ENCODE measurements at places on chromosomes 7 and 10.

- DNase-seq = no peak
Observed at GRCh38 chr7:103867874-103868273, 121.6 kb downstream of the RELN start.

DNA sequence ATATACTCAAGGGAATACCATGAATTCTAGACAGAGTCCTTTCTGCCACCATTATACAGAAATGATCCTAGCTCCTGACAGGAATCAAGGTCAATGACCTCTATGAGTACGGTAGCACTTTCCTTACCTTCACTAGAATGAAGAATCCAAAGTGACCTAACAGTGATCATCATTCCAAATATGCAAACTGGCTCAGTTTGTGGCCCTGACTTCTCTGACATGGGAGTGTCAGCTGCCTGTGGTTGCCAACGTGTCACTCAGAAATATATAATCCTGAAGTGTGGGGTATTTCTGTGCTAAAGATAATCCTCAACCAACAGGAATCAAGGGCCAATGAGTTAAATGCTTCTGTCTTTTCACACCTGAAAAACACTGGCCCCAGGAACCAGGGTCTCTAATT, 45.7 kb downstream of the COPG2 start:
- no peak for DNase-seq

DNA sequence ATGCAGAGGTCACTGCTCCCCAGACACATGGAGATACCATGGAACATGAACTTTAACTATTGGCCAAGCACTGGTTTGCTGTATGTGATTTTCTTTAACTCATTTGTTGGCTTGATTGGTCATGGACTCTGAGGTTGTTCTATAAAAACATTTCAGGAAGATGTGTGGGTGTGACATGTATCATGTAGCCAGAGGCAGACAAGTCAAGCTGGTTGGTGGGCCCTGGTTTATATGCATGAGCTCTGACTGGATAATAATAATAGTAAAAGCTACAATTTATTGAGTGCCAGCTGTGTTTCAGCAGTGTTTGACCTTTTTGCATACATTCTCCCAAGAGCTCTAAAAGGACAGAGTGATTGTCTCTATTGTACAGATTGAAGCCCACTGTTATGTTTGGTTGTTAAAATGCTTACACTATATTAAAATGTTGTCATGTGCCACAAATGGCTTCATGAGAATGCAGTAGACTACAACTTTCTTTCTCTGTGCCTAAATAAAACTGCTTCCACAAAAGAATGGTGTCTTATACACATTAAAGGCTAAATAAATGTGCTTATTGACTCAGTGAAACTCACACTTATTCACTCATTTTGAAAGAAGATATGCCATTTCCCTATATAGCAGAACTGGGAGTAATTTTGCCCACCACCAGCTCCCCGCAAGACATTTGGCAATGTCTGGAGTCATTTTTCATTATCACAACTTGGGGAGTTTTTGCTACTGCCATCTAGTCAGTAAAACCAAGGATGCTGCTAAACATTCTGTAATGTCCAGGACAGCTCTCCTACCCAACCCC, 243.6 kb upstream of the NFE2L3 start:
- no peak for DNase-seq

GRCh38 chr7:103949374-103949773, 40.1 kb downstream of the RELN start:
- DNase-seq = no peak

- no peak for DNase-seq
Observed at GRCh38 chr7:37445790-37446189, 2.9 kb downstream of the ELMO1 start.

- DNase-seq = no peak
Observed at GRCh38 chr7:26361637-26362036, 70.0 kb downstream of the SNX10 start.

GRCh38 chr10:23820792-23821191, 381.9 kb downstream of the OTUD1 start:
- no peak for DNase-seq

GRCh38 chr10:101492205-101492604, 95.9 kb downstream of the POLL start:
- no peak for DNase-seq

DNA sequence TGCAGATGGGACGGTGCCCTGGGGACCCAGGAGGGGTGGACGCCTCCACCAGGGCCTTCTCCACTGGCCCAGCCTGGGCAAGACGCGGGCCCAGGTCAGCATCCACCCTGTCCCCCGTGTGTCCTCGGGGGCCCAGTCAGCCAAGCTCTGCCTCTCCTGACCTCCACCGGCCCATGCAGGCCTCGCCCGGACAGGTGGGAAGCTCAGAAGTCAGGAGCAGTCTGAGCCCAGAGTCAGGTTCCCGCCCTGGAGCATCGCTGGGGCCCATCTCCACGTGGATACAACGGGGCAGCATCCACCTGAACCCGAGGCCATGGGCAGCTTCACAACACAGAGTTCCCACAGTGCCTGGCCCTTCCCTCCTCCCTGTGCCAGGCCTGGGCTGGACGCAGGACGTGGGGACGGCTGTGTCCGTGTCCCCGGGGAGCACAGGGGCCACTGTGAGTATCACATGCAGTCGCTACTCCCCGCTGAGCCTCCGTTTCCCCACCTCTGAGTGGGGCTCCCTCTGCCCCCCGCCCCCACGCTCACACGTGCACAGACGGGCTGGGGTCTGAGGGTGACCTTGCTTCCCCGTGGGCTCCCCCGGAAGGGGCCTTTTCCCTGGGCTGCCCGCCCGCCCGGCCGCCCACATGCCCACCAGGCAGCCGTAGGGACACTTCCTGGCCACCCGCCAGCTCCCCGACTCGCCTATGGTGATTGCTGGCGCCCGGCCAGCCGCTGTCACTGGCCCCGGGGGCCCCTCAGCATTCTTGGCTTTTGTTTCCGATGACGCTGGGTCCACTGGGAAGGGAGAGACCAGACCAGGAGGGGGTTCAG, 64.3 kb downstream of the PDGFA start:
- no peak for DNase-seq

GRCh38 chr10:99964791-99965190, 45.0 kb downstream of the DNMBP start:
- no peak for DNase-seq

DNA sequence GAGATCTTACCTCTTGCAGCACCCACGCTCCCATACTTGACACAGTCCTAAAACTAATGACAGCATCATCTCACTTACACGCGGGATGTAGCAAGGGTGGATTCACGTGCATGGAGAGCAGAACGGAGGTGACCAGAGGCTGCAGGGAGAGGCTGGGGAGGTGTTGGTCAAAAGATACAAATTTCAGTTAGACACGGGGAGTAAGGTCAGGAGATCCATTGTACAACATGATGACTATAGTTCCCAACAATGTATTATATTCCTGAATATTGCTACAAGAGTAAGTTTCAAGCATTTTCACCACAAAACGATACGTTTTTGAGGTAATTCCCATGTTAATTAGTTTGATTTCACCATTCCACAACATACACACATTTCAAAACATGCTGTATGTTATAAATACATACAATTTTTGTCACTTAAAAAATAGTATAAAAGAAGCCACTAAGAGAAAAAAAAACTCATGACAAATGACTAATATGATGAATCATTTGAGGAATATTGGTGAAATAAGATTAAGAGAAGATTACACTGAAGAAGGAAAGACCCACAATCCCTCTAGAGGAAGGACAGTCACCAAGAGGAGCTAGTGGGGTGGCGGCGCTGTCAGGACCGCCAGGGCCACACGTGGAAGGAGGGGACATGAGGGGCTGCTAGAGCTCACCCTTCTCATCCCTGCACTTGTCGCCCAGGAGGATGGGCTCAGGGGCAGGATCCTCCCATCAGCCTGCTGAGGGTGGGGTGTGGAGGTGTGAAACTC, 49.4 kb upstream of the EGFR start:
- DNase-seq = no peak

DNA sequence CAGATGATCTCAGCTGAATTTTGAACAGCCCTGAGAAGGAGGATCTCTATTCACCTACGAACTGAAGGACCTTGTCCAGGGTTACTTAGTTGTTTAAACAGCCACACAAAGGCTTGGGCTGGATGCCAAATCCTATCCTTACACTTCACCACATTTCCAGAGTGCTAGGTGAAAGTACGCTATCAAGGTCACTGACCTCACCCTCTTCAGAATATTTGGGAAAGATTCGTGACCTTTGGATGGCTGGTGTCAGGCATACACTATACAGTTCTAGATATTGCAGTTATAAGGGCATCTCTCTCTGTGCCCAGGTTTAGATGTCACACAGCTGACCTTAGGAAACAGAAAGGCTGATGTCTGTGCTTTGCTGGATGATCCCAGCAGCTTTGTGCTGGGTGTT, 61.2 kb upstream of the ABLIM1 start:
- DNase-seq = no peak

DNA sequence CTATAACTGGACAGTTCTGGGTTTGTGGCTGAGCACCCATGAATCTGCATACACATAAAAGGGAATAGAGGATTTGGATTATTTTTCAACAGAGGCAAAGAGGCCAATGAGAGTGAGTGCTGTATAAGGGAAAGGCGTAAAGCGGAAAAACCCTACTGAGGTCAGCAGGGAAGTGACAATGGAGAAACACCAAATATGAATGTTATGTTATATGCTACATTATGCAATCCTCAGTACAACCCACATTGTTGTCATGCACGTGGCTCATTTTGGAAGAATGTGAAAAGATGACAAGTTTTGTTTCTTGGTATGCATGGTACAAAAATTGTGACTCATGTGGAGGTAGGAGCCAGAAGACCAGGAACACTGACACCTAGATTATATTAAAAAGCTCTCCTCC, 113.6 kb upstream of the AMPH start:
- no peak for DNase-seq

GRCh38 chr7:142616121-142616643, 133.1 kb upstream of the PRSS1 start:
- no peak for DNase-seq

DNA sequence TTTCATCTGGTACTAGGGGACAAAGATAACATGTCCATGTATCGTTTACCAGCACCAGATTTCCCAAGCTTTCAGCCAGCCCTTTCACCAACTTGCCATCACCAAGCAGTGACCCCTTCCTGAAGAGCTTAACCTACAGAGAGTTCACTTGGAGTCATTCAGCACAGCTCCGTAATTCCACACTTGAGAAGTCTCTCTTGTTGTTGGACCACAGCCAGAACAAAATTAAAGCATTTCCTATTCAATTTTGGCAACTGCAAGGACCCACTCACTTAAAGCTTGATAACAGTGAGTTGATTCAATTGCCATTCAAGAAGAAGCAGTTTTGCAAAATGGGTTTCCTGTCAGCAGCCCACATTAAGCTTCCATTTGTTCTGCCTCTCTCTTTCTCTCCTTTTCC, 88.5 kb upstream of the LRRTM3 start:
- no peak for DNase-seq

DNA sequence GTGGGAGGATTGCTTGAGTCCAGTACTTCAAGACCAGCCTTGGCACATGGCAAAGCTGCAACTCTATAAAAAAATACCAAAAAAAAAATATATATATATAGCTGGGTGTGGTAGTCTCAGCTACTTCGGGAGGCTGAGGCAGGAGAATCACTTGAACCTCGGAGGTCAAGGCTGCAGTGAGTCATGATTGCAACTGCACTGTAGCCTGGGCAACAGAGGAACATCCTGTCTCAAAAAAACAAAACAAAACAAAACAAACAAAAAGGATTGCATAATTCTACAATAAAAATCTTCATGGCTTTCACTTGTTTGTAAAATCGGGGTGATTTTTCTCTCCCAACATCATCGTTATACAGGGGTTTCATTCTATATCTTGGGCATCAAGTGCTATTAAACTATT, 35.1 kb downstream of the GUSB start:
- DNase-seq = no peak

DNA sequence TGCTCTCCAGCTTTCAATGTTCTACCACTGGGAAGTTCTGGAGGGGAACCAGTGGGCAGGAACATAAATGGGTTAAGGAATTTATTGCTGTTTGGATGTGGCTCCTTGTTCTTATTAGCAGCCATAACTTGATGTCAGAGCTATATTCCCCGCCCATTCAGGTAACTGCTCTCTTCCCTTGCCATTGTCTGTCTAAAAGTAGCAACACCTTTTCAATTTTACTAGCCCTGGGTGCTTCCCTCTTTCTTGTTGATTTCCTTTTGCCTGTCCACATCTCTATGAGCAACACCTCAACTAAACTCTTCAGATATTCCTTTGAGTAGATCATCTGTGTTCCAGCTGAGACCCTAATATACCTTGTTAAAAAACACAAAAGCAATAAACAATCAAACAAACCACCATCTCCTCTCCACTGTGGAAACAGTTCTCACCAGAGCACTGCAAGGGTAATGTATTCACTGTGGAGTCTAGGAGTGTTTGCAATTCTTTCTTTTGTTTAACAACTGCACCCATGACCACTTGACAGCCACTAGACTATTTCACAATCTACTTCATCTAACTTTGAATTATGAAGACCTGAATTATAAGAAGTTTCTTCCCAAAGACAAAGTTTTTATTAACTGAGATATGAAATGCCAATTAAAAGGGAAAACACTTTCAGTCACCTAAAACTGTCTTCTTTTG, 436.7 kb downstream of the IPMK start:
- DNase-seq = no peak

DNA sequence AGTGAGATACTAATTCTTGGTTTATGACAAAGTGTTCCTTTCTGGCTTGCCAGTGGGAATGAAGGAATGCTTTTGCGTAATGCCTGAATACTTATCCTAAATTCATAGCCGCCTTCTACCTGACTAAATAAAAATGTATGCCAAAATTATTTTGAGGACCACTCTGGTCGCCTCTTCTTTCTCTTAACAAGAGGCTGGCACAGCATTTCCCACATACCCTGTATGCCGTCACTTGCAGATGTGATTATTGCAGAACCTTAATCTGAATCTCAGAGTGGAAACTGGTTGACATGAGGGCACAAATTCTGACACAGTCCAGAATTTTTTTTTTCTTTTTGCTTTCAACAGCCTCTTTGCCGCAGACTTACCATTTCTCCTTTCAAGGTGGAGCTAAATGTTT, 124.6 kb upstream of the GLCCI1 start:
- no peak for DNase-seq

- DNase-seq = no peak
Observed at GRCh38 chr10:22334414-22335172, 10.7 kb upstream of the SPAG6 start.

- no peak for DNase-seq
Observed at GRCh38 chr7:115346685-115347084, 424.8 kb downstream of the MDFIC start.

DNA sequence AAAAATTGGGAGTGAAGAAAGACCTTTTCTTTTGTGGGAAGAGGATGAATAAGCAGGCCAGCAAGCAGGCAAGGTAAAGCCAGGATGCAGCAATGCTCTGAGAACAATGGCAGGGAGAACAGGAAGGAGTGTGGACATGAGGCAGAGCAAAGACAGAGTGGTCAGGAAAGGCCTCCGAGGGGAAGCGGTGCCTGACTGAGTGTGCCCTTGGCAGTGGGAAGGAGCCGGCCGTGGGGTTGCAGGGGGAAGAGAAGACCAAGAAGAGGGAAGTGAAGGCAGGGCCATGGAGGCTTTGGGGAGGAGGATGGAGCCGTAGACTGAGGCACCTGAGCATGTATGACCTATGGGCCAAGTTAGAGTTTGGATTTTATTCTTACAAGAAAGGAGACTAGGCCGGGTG, 21.9 kb upstream of the ZNF212 start:
- no peak for DNase-seq
